ENCODE measurements at places on chromosomes 7 and 10.

GRCh38 chr10:68732651-68733050 is 11.6 kb downstream of the CCAR1 start:
- DNase-seq = no peak

GRCh38 chr7:142668495-142668894 is 80.8 kb upstream of the PRSS1 start:
- DNase-seq = no peak

DNA sequence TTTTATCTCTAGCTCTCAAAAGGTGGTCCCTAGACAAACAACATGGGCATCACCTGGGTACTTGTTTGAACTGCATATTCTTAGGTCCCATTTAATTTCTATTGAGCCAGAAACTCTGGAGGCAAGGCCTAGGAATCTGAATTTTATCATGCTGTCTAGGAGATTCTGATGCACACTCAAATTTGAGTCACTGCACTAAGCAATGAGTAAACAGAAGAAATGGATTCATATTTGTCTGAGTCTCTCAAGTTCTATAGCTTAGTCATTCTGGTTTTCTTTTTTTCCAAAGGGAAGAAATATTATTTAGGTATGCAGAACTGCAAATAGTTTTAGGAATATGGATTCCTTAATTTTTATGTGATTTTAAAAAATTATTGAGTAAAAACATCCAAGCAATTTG is 185.5 kb downstream of the SEMA3A start:
- no peak for DNase-seq

GRCh38 chr10:95363303-95363912 is 72.6 kb upstream of the PDLIM1 start:
- DNase-seq = peak; percentile 73

- no peak for DNase-seq
Observed at GRCh38 chr7:4792537-4793126, 17.2 kb downstream of the AP5Z1 start.

DNA sequence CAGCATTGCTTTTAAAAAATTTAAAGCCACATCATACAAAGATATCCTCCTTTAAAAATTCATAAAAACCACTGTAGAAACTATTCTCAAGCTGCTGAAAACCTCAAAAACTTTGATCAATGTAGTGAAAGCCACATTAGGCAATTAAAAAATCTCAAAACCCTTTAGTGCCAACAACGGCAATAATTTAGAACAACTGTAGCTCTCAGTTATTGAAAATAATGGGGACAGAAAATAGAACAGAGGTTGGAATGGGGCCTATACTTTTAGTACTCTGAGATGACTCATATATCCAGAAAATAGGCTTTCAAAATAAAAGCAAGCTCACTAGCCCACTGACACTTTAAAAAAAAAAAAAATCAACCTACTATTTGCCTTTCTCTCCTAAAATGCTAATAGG is 87.5 kb downstream of the GSAP start:
- DNase-seq = no peak
